ENCODE measurements at places on chromosomes 7 and 10. TPM values are rescaled to one million over a fixed set of nuclear protein-coding genes. Genes with fewer than 3 reads are reported as not detected.

Gene COA1
- 90.6 TPM for polyA plus RNA-seq

Gene SNCG
- 12.4 TPM for polyA plus RNA-seq

Gene HHEX
- polyA plus RNA-seq, result 7.6 TPM

DNA sequence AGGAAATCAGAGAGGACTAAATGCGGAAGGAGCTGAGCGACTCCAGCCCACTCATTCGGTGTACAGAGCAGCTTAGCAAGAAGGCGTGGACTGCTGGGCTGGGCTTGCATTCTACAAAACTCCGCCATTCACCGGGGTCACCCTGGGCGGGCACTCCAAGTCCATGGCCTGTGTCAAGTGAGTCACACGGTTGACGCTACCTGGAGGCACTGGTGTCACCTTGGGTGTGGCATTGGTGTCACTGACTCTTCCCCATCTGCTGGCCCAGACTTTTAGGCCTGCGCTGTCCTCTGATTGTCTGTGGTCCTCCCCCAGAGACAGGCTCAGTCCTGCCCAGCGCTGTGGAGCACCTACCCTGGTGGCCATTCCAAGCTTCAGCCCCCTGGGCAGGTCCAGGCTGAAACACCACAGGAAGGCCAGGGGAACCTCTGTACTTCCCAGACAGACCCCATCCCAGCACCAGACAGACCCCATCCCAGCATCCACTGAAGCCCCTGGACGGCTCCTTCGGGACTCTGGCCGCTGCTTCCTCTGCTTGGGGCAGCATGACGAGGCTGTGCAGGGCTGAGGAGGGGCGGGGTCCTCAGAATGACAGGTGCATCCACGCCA lies 30.6 kb upstream of the CNPY1 start:
- DNase-seq, result no peak

DNA sequence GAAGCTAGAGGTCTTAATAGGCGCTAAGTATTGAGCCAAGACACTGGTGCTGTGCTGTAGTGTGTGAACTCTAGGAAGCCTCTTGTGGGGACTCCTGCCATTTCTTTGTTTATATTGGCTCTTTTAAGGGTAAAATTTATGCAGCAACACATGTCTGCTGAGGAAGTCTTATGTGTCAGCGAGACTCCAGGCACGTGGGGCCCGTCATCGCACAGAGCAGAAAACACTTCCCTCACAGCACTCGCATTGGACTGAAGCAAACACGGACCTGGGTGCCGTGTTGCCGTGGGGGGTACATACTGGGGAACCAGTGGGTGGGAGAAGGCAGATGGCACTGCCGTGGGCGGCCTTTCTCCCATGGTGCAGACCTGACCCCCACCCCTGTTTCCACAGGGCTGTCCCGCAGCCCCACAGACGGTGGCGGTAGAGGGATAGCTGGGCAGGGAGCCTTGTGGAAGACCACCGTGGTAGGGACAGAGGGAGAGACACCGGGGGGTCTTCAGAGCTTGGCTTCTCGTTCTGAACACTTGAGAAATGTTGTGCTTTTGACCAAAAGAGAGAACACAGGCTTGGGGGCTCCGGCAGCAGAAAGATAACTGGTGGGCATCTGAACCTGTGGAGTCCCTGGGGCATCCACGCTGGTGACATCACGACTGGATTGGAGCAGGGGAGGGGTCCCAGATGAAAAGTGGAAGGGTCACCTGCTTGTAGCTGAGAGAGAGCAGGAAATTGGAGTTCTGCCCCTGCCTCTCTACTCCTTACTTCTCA lies 284.7 kb upstream of the SHH start:
- peak; percentile 38 for DNase-seq
